Hematopoietic multipotent progenitor cell treated with erythropoietin and hydrocortisone succinate and interleukin-3 and kit ligand, for 4 days (in vitro differentiated cells): ENCODE measurements at places on chromosomes 3 and 15.

DNA sequence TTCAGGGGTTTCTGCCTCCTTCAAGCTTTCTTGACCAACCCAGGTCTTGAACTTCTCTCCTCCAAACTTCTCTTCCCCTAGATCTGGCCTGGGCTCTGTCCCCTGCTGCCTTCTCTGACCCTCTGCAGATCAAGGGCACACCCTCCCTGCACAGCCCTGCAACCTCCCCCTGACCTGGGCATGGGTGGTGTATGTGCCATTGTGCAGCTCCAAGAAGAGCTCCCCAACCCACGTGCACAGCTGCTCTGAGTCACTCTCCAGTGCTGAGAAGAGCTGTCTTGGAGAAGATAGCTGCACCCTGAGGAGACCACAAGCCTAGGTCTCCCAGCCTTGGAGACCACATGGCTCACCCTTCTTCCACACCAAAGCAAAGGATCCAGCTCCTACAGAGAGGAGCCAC, 8.0 kb downstream of the MAN2C1 start:
- DNase-seq: peak; percentile 45

- DNase-seq: no peak
Observed at GRCh38 chr3:182484682-182485081, 308.6 kb upstream of the ATP11B start.

GRCh38 chr15:40859206-40859851, 14.7 kb downstream of the RHOV start:
- DNase-seq: peak; percentile 92

DNA sequence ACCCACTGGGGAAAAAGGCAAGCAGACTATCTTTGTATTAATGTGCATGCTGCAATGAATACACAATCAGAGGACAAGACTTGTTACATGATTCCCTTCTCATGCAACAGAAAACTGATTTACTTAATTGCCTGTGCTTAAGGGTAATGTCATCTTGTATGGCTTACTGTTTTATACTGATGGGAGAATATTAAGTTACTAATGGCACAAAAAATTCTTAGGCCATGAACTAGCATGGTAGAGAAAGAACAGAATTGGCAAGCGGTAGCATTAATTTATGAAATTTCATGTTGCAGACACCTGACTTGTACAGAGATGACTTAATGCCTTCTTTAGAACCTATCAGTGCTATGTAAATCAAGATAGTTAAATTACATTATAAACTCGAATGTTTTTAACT, 282.3 kb downstream of the CNTN3 start:
- DNase-seq: no peak

DNA sequence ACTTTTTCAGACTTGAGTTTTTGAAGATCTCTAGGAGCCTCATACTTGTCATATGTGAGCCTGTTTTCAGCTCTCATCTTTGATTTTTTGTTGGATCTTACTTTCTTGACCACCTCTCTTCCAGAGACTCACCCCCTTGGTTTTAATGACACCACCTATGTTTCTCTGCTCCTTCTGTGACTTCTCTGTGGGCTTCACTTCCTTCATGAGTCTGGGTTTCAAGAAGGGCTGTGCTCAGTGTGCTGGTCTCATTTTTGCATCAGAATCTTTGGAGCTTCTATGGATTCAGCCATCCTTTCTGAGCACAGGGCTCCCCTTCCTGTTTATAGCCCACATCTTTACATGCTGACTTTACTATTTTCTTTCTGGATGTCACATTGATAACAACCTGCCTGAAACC, 17.7 kb downstream of the PPM1L start:
- no peak for DNase-seq

DNA sequence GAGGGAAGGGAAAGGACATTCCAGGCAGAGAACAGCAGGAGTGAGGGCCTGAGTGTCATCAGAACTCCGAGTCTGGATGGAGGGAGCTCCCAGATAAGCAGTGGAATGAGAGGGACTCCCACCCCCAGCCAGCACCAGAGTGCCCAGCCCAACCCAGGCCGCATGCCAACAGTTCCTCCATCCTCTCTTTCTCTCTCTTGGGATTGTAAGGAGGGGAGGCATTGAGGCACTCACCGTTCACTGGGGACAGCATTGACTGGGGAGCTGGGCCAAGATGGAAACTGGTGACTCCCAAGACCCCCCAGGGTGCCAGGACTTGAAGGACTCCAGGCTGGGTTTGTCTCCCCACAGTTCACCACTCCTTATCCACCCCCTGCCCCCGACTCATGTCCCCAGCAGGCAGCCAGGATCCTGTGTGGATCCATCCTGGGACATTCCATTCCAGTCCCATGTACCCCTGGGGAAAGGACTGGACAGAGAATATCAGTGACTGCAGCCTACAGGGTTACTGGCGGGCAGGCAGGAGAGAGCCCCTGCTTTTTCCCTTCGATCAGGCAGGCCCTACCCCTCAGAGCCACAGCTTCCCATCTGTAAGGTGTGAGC, 15.7 kb downstream of the PTH1R start:
- no peak for DNase-seq

DNA sequence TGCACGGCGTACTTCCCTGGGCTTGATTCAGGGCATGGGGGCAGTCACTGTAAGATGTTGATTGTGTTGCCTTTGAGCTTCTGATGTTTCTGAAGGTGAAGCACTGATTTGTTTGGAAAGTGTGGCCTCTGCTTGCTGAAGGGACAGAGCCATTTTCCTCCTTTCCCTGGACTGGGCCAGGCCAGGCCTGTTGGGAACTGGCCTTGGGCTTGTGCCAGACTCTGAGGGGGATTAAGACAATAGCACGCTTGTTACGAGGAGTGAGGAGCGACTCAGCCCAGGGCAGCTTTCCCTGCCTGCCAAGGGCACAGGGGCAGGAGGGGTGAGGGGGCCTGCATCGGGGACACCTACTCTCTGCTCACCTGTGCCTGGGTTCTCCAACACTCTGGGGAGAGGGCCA, 42.9 kb downstream of the LINGO1 start:
- DNase-seq: no peak

DNA sequence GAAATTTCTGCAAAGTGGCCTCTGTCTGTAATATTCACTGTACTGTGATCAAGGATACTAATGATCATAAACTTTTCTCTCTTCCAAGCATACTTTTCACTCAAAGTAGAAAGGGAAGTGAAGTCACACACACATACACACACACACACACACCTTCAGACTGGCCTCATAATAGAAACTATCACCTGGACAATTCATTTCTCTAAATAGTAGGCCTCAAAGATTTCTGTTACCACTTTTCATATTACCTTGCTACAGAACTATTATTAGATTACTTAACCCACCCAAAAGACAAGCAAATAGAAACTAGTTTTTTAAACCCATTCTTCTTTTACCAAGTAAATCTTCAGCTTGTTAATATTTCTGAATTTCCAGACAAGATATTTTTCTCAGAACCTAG, 12.2 kb downstream of the CPB1 start:
- DNase-seq: no peak

DNA sequence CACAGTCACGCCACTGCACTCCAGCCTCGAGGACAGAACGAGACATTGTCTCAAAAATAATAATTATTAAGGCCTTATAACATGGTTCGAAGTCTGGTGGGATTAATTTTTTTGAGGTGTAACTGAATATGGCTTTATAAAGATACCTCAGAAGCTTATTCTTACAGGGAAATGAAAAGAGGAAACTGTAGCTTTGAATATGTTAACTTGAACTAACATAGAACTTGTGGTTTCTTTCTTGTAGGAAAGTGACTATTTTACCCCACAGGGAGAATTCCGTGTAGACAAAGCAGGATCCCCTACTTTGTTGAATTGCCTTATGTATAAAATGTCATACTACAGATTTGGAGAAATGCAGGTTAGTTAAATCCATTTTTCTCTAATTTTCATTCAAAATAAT, 96.3 kb downstream of the STT3B start:
- peak; percentile 58 for DNase-seq

- no peak for DNase-seq
Observed at GRCh38 chr3:10004506-10004905, 17.9 kb upstream of the EMC3 start.

DNA sequence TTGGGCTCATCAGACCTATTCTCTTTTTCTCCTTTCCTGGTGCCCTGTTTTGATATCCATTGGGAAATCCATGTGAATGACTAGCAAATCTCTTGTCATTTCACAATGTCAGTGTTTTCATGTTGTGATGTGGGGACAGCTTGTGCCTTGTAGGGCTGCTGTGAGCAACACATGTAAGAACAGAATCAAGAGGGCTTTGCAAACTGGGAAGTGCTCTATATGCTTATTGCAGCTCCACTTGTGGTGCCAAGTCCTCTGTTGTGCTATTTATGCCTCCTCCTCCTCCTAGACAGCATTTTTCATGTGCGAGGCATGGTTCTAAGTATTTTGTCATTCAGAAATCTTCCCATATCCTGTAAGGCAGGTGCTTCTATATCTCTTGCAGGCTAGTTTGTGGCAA, 56.4 kb downstream of the ZNF621 start:
- DNase-seq: no peak

DNA sequence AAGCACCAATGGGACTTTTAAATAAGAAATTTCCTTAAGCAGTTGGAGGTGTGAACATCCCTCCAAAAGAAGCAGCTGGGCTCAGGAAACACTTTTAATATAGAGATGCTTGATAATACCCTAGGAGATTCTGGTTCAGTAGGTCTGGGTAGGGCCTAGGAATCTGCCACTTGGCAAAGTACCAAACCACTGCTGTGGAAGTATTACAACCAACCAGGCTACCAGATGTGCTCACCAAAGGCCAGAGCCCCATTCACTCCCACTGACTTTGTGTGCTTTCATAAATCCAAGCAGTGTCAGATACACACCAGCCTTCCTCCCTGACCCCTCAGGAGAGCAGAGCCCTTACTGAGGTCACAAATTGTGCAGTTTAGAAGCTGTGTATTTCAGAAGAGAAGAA, 162.6 kb downstream of the CCNL1 start:
- peak; percentile 8 for DNase-seq

GRCh38 chr3:52315977-52316764, at the start of gene DNAH1:
TSS of gene DNAH1 (plus strand) at chr3:52316319. CDS start at chr3:52322443, 6,124 bp downstream.
- DNase-seq: no peak

DNA sequence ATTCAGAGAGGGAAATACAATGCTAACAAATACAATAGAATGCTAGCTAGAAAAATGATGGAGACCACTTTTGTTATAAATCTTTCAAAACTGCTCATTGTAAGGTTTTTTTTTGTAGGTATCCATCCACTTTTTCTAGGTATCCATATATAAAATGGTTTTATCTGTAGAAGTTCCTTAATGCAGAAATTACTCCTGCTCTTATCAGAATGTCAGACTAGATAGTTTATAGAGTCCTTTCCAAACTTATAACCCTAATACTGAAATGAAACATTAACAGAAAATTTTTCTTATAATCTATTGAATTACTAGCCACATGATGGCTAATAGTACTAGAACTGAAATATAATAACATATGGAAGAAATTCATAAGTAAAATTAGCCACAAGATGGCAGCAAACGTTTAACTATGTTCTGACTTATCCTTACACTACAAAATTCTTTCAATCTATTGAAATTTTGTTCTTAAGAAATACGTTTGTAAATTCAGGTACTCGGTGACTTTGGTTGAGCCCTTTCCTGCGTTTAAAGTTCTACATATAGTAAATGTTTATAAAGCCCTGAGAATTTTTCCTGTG, 58.5 kb downstream of the ECT2 start:
- DNase-seq: peak; percentile 71

- DNase-seq: no peak
Observed at GRCh38 chr3:20742903-20743552, 557.0 kb upstream of the SGO1 start.

DNA sequence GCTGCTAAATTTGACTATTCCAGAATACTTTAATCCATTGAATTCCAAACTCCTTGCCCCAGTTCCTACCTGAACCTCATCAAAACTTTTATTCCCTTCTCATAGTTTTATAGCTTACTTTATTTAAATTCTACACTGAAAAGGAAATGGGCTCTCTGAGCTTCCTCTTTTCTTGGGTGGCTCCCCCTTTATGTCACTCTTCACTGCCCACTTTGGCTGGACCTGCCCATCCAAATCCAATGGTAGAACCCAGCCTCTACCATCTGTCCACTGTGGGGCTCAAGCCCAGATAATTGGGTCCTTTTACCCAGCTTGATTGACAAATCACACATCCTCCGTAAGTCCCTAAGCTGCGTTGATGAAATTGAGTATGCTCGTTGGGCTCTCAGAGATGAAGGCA, 216.5 kb downstream of the BBX start:
- peak; percentile 30 for DNase-seq

- no peak for DNase-seq
Observed at GRCh38 chr3:127156338-127157050, 36.4 kb upstream of the PRR23E start.

- no peak for DNase-seq
Observed at GRCh38 chr3:14505803-14506500, 34.2 kb downstream of the GRIP2 start.

DNA sequence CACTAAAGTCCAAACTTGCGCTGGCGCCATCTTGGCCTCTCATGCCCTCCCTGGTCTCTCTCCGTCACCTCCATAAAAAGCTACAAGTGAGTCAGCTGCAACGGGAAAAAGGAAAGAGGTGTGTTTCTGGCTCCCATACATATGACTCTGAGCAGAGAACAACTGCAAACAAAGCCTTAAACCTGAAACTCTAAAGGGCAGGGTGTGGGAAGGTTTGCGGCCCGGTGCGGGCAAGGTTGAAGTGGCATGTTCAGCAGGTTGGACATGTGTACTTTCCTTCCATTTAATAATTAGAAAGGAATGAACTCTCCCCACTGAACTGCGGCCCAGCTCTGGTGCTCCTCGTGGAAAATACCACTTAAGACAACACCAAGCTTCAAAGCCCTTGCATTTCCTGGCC, 59.0 kb upstream of the PPARG start:
- no peak for DNase-seq

GRCh38 chr3:82163907-82164520, 402.6 kb upstream of the GBE1 start:
- peak; percentile 69 for DNase-seq

DNA sequence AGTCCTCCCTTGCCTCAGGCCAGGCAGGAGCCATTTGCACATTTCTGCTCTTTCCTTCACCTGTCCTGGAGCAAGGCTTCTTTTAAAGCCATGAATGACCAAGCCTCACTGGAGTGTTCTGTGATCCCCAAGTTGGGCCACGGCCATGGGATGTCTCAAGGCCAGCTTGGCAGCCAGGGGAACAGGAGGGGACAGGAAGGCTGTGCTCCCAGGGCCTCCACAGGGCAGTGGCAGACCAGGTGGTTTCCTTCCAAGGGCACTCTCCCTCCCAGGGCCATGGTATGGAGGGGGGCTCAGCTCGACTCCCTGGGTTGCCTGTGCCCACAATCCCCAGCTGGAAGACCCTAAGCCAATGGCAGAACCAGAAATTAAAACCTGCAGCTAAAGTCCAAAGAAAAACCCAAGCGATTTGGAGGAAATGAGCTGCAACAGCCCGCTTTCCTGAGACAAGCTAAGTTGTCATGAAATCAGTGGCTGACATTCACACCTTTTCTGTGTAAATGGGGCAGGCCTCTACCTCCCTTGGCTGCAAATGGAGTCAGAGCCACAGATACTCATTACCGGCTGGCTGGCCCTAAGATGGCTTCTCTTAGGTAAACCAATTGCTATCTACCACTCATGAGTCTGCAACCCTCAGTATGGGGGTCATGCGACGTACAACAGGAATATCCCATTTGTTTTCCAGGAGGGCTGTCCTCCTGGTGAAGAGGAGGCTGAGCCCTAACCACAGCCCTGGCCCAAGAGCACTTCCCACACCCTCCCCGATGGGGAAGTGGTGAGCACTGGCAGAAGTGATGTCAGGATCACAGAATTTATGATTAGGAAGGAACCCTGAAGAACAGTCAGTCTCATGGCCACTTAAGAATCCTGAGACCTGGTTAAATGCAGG, 83.3 kb downstream of the SNRK start:
- peak; percentile 64 for DNase-seq

- no peak for DNase-seq
Observed at GRCh38 chr3:66261355-66261754, 40.6 kb downstream of the SLC25A26 start.
